Adipose tissue (tissue), 3 donors: ENCODE measurements at places on chromosomes 13 and 19. TPM values are rescaled to one million over a fixed set of nuclear protein-coding genes. Genes with fewer than 3 reads are reported as not detected.

Gene RAB3D
- 10.3 TPM for polyA plus RNA-seq

Gene STK11
- 39.4 TPM for polyA plus RNA-seq

Gene SIGLEC10
- 3.5 TPM for polyA plus RNA-seq

Gene MRPL54
- 114 TPM for polyA plus RNA-seq

Gene ZNF426
- 2.6 TPM for polyA plus RNA-seq
